ENCODE measurements at places on chromosomes 4 and X.

DNA sequence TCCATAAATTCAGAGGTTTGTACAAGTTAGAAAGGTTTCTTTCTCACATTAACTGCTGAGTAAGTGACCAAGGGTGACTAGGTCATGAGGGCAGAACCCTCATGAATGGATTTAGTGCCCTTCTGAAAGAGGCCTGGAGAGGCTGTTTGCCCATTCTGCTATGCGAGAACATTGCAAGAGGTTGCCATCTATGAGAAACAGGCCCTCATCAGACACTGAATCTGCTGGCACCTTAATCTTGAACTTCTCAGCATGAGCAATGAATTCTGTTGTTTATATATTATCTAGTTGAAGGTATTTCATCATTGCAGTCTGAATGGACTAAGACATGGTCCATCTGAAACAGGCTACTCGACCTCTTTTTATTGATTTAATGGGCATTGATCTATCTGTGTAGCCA, 96.2 kb upstream of the GPRIN3 start:
- no peak for DNase-seq

DNA sequence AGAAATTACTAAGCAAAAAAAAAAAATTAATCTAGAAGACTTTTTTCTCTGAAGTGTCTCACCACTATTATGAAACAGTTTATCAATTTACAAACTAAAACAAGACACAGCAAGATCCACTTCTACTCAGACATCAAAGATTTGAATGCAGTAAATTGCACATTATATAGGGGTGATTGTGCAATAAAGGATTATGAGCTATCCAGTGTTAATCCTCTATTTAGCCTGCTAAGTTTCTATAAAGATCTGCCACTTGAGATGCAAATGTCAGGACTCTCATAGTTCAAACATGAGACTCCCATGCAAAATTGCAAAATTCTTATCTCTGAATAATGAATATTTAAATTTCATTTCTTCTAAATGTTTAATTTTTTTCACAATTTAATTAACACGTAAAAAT, 2.2 kb downstream of the TECRL start:
- no peak for DNase-seq

DNA sequence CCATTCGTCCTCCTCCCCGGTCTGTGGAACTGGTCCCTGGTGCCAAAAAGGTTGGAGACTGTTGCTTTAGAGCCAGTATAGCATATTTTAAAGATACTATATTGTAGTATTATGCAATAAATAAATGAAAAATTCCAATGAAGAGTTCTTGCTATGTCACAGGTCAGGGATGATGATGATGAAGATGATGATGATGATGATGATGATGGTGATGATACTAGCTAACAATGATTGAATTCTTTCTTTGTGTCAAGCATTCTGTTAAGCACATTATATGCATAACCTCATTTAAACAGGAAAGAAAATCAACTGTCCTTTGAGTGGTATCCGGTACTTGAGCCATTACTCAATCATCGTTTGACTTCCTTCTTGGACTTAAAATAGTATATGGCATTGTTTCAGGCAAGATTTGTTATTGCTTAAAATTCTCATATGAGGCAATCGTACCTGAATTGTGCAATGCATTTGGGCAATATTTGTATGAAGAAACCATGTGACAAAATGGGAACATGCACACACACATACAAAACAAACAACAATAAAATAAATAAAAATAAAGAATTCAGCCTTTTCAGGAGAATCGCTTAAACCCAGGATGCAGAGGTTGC, 22.8 kb upstream of the TLR2 start:
- DNase-seq: no peak

DNA sequence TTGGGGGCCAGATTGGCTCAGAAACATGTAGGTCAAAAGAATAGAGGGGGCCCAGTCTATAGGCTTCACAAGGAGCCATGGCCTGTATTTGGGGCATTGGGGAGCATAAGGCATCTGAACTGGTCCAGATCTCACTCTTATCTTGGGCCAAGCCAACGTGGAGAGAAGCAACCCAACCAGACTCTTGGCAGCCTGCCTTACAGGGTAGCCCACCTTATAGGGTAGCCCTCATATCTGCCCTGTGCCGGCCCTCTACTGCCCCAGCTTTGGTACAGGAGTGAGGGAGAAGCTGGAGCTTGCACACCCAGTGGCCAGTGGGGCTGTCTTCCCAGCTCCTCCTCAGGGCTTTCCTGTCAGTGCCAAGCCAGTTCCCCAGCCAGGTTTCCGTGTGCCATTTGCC, 142.2 kb downstream of the AMMECR1 start:
- DNase-seq: no peak

All from HTR-8/SVneo (cell line).